HT-29 (cell line): ENCODE measurements at places on chromosomes 13 and 19.

GRCh38 chr13:35954207-35954560 is 177.0 kb downstream of the DCLK1 start:
- DNase-seq: no peak

DNA sequence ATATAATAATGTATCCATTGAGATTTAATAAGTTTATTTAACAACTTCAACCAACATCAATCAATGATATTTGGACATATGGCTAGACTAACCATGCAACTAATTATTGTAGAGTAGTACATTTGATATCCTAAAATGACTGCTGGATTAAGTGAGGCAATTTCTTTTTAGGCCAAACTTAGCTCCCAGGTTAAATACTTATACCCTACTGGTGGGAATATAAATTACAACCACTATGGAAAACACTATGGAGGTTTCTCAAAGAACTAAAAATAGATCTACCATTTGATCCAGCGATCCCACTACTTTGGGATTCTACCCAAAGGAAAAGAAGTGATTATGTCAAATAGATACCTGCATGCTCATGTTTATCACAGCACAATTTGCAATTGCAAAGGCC is 345.8 kb downstream of the RBM26 start:
- DNase-seq: peak; percentile 7

DNA sequence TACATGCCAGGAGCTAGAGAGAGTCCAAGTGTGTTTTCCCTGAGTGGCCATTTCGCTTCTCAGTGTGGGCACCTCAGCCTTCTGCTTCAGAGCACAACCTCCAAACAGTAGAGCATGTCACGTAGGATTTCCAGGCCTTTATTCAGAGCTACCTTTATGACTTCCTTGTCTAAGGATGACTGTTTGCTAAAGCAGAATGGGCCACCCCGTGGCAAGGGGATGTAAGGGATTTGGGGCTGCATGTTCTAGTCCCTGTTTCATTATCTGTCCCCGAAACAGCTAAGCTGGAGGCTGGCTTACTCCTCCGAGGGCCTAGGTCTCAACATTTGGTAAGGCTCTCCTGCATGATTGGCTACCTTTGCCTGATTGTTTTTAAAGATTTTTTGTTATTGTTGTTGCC is 6.0 kb downstream of the RNASEH2B start:
- DNase-seq: no peak

GRCh38 chr13:20814224-20814910 is 40.6 kb upstream of the EEF1AKMT1 start:
- DNase-seq: no peak

DNA sequence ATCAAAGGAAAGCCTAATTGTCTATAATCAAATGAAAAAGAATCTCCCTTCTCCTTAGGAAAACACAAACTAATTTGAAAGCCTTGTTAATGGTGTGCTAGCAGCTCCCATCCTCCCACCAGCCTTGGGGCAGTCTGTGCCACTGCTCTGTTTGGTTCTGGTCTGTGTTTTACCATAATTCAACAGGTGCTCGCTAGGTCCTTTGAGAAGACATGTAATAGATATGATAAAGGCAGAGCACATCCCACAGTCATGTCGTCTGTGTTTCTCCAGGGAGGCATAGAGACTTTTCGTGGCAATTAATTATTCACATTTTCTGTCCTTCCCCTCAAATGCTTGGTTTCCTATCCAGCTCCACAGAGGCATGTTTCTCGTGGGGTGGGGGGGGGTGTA is 23.8 kb downstream of the FAM124A start:
- no peak for DNase-seq
